ENCODE measurements at places on chromosomes 5 and 9.

GRCh38 chr9:68871236-68871635 lies 142.7 kb downstream of the PRKACG start:
- no peak for DNase-seq

DNA sequence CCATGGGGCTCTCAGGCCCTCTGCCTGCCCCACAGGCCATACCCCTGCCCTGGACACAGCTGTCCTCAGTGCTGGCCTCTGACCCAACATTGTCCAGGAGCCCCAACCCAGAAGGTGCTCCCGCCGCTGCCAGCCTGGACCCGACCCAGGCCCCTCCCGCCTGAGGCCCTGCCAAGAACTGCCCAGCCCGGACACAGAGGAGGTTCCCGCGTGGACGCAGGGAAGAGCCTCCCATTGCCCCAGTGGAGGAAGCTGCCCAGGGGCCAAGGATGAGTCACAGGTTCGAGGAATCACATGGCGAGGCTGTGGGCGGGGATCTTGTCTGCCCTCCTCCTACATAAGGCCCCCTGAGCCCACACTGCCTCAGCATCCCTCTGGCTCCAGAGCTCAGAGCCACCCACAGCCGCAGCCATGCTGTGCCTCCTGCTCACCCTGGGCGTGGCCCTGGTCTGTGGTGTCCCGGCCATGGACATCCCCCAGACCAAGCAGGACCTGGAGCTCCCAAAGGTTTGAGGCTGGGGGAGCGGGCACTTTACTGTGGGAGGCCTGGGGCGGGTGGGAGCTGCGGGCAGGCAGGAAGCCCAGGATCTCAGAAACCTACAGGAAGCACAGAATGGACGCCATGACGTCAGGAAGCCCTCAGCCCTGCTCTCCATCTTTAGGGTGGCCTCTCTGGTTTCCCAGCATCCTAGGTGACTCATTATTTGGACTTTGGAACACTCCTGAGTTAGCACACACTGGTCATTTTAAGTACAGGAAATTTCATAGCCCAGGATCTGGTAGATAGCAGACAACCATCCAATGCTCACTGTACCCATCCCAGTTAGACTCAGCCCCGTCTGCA lies at the start of gene PAEP:
TSS of gene PAEP (plus strand) at position 366 of the 844 bp plus-strand sequence.
- no peak for DNase-seq

DNA sequence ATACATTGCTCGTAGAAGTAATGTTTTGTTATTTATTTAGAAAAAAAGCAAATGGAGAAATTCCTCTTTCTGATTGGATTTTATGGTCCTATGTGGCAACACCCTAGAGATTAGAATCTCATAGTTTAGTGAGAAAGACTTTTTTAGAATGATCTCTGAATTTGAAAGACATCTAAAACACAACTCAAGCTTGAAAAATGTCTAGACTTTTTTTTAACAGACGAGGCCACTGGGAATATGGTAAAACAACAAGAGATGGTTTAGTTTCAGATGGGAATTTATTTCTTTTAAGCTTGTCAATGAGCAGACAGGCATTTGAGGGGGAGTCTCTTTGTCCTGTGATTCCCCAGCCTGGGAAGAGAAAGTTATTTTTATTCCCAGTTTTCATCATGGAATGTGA lies 122.1 kb downstream of the NTRK2 start:
- no peak for DNase-seq

DNA sequence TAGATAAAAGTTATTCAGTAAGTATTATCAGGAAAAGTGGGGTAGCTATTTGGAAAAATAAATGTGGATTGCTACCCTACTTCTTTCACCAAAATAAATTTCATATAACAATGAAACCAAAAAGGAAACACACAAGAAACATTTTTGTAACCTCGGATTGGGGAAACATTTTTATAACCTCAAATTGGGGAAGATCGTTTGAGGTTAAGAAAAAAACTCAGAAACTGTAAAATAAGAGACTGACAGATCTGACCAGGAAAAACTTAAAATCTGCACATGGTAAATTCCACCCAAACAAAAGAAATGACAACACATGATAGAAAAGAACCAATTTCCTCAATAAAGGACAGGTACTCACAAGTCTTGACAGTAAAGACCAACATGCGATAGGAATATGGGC lies 13.5 kb downstream of the EFCAB9 start:
- DNase-seq = no peak

GRCh38 chr5:178106556-178107239 lies 6.6 kb upstream of the N4BP3 start:
- no peak for DNase-seq

- peak; percentile 96 for DNase-seq
Observed at GRCh38 chr5:164345173-164345849, 839.9 kb downstream of the MAT2B start.

DNA sequence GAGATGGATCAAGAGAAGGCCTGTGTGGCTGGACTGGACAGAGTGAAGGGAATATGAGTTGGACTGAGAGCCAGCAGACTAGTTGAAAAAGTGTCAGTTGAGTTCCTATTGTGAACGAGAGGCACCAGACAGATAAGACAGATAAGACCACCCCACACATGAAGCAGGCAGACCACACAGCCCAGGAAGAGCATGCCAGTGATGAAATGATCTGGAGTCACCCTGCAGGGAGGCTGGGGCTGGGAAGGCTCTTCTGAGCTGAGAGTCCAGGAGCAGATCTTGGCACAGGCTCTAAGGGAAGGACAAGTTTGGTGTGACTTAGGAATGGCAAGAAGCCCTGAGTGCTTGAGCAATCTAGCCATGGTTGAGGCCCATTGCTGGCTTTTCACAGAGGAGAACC lies 10.6 kb upstream of the SLC25A48 start:
- DNase-seq = no peak

- no peak for DNase-seq
Observed at GRCh38 chr9:21687351-21687750, 115.1 kb upstream of the MTAP start.

DNA sequence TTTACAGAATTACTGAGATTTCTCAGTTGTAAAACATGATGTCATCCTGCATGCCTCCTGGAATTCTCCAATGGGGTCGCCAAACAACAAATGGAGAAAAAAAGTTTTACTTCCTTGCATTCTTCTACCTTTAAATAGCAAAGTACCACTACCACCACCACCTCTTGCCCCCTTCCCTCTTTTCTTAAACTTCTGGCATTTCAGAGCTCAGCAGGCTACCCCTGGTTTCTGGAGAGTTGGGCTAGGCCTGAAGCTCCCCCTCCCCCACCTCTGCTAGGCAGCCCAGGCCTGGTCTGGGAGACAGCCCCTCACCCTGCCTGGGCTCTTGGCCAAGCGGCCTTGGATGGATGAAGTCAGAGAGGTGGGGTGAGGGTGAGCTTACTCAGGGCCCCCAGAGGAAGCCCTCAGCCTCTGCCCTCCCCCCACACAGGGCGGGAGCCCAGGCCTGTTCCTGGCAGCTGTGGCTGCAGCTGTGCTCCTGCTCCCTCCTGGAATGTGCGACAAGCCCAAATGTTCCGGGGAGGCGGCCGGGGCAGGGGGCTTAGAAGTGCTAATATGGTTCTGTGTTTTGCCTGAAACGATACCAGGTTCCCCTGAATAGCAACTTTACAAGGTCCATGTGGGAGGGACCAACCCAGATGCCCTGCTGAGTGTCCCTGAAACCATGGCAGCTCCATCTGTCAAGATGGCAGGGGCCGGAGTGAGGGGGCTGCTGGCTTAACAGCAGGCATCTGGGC lies 6.0 kb upstream of the CCIN start:
- DNase-seq = no peak

- DNase-seq = no peak
Observed at GRCh38 chr9:88326936-88327335, 61.3 kb upstream of the SPIN1 start.

GRCh38 chr5:100758780-100759179 lies 144.3 kb downstream of the ST8SIA4 start:
- peak; percentile 24 for DNase-seq

DNA sequence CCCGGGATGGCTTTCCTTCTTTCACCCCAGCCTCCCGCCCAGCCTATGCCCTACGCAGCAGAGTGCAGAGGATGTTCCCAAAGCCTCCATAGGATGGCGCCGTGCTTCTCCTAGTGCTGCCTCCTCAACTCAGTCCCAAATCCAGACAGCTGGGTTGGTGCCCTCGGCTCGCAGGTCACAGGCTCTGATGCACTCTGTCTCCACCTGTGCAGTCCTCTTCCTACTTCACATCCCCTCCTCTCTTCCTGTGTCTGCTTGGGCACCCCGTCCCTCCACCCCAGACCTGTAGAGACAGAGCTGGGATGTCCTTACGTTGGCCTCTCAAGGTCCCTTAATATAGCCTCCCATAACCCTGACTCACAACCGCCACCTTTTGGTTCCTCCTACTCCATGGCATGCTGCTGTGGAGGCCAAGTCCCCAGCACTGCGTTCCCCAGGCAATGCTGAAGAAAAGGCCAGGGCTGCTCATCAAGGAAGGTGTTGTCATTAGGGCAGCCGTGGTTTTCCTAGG lies 314.4 kb downstream of the GADD45G start:
- no peak for DNase-seq

GRCh38 chr5:5252106-5252505 lies 112.0 kb downstream of the ADAMTS16 start:
- DNase-seq = no peak

GRCh38 chr9:129282731-129283211 lies 104.7 kb upstream of the IER5L start:
- DNase-seq = no peak
